ENCODE measurements at places on chromosomes 2 and 18.

- no peak for DNase-seq
Measured at GRCh38 chr2:27772804-27773203, 1.3 kb downstream of the MRPL33 start.

DNA sequence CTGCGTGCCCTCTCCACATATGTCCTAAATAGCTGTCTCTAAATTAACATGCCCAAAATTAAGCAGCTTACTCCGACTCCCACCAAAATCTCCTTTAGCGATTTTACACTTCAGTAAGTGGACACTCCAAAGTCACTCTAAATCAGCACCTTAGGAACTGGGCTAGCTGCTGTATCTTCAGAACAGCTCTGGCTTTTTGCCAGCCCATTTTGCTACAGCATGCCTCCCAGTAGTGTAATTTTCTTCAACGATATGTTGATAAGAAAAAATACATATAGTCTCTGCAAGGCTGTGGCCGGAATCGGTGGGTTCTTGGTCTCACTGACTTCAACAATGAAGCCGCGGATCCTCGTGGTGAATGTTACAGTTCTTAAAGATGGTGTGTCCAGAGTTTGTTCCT, 291.8 kb upstream of the RGPD4 start:
- DNase-seq, result no peak

DNA sequence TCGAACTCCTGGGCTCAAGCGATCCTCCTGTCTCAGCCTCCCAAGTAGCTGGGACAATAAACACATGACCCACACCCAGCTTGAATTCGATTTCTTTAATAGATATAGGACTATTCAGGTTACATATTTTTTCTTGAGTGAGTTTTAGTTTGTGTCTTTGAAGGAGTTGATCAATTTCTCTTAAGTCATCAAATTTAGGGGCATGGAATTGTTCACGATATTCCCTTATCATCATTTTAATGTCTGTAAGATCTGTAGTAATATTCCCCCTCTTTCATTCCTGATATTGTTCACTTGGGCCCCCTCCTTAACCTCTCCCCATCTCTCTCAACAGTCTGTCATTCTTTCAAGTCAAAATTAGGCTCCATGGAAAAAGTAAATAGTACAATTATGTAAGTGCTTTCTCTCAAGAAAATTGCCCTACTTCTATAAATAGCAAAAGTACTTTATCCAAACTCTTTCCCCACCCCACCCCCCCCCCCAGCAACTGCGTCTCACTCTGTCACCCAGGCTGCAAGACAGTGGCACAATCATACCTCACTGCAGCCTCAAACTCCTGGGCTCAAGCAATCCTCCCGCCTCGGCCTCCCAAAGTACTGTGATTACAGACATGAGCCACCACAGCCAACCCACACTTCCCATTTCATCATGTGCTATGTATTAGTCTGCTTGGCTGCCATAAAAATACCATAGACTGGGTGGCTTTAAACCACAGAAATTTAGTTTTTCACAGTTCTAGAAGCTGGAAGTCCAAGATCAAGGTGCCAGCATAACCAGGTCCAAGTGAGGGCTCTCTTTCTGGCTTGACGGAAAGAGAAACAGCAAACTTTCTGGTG, 20.1 kb downstream of the WDR33 start:
- no peak for DNase-seq

GRCh38 chr2:1784087-1784486, 39.8 kb upstream of the PXDN start:
- DNase-seq, result no peak

DNA sequence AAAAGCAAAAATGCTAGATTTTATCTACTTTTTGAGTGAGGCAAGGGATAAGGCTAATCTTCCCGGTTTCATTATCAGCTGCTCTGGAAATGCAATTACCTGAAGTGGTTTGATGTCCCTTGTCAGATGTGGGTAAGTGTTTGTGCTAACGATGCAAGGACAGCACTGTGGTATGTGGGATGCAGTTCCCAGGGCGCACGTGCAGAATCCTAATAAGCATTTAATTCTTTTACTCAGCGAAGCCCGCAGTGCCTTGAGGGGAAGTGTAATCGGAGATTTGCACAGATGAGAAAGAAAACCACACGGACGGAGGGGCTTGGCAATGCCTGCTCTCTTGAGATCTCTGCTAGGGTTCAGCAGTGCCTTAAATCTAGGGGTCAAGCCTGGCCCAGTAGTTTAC, 108.5 kb upstream of the LYPD6 start:
- no peak for DNase-seq

GRCh38 chr18:55337908-55338521, 250.0 kb downstream of the TCF4 start:
- peak; percentile 74 for DNase-seq

DNA sequence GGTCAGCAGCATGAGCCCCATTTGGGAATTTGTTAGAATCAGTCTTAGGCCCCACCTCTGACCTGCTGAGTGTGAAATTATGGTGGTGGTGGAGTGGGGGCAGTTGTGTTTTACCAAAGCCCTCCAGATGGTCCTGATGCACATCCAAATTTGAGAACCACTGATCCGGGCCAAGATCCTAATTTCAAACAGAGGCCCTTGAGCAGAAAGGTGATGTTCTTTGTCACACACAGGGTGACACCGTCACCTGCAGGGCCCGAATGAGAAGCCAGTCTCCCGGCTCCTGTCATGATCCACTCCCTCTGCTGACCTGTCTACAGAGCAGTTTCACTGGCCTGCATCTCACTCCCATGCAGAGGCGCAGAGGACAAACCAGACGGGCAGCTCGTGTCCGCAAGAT, 129.9 kb downstream of the TRIM43 start:
- DNase-seq, result no peak

- DNase-seq, result no peak
Measured at GRCh38 chr2:198098918-198099317, 294.5 kb downstream of the PLCL1 start.

- DNase-seq, result no peak
Measured at GRCh38 chr2:46557788-46558187, 78.4 kb downstream of the TMEM247 start.

- no peak for DNase-seq
Measured at GRCh38 chr2:237556773-237557632, 9.4 kb upstream of the PRLH start.

DNA sequence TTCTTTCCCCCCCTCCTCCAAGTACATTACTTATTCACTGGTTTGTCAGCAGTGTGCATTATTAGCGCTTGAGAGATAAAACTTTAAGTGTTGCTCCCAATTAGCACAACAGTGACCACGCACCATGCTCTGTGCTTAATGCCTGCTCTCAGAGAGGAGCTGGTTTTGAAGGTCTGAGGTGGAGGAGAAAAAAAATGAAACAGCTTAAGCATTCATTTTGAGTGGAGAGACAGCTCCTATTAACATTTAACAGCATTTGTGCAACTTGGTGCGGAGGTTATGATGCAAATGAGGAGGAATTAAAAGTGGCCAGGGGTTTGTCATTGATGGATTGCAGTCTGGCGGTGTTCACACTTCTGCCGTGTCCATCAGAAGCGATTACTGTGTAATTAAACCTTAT, 141.8 kb downstream of the FIGN start:
- no peak for DNase-seq

DNA sequence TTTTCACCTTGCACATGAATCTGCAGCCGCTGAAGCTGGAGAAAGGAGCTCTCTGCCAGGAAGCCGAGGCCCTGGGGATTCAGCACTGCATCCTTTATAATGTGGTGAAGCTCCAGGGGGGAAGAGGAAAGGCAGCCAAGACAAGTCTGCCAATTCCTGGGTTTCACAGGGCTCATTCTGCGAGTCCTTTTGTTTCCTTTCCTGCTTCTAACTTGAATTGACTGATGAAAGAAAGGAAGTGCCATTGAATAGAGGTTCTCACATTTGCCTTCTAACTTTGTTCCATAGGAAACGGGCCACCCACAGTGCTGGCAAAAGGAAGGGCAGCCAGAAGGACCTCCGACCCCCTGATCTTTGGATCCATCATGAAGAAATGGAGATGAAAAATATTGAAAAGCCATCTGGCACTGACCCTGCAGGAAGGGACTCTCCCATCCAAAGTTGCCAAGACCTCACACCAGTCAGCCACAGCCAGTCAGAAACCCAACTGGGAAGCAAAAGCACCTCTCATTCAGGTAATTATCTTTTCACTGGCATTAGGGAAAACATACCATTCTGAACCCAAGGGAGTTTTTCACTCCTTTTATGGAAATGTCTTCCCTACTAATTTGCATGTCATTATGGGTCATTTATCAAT, 765.4 kb downstream of the MBD2 start:
- DNase-seq, result peak; percentile 32

GRCh38 chr2:35933031-35933430, 422.5 kb upstream of the CRIM1 start:
- DNase-seq, result no peak

DNA sequence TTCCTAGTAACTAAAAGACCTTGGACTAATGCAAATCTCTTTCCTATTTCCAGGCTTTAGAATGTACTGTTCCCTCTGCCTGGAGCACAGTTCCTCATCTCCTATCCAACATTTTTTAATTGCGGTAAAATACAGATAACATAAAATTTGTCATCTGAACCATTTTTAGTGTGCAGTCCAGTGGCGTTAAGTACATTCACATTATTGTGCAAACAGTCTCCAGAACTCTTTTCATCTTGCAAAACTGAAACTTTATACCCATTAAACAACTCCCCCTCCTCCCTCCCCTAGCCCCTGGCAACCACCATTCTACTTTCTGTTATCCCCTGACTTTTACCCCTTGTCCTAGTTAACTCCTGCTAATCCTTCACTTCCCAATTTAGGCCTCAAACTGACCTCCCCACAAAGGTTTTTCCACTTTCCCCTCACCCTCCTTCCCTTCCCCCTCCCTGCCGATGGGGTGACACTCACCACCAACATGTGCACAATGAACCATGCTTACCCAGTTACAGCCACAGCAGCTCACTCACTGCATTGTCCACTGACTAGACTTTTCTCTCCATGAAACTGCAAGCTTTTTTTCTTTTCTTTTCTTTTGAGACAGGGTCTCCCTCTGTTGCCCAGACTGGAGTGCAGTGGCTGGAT, 54.8 kb downstream of the KIAA2012 start:
- no peak for DNase-seq

GRCh38 chr2:222309361-222309760, 10.6 kb upstream of the PAX3 start:
- DNase-seq, result no peak

GRCh38 chr2:24977631-24978030, 5.9 kb upstream of the DNAJC27 start:
- DNase-seq, result no peak

DNA sequence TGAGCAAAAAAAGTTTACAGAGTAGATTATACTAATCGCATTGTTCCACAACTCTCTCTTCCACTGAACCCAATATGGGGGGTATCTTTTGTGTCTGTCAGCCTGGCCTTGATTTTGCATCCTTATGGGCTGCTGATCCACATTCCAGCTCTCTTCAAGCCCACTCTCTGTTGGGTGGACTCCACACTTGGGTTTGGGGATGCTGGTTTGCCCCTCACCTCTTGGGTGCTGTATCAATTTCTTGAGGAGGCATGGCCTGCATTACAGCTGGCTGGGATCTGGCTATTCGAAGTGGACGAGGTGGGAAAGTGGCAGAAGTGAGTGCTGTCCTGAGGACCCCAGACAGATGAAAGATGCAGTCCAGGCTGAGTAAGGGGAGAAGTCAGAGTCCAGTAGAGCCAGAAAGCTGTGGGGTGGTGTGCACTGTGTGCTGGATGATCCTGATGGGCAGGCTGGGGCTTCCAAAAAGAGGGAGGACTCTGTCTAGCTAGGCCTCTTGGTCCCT, 141.4 kb downstream of the CAPN13 start:
- no peak for DNase-seq

GRCh38 chr2:42916324-42916723, 123.9 kb upstream of the HAAO start:
- DNase-seq, result no peak

- DNase-seq, result peak; percentile 20
Measured at GRCh38 chr18:58998401-58999203, 133.9 kb downstream of the ZNF532 start.

GRCh38 chr2:58571181-58571852, 330.2 kb upstream of the FANCL start:
- DNase-seq, result peak; percentile 1

DNA sequence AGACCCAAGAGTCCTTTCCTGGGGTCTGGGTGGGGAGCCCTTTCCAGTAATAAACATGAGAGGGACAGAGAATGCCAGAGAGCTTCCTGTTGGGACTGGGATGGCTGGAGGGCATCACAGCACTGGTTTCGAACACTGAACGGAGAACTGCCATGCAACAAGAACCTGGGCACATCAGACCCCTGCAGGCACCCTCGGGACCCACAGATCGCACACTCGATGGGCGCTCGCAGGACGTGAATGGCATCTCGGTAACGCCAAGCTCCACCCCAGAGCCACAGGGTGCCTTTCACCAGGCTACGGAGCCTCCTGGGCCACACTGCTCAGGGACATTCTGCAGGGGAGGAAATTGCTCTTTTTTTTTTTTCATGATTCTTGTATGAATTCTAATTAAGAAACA, 25.1 kb downstream of the SLC66A2 start:
- no peak for DNase-seq

DNA sequence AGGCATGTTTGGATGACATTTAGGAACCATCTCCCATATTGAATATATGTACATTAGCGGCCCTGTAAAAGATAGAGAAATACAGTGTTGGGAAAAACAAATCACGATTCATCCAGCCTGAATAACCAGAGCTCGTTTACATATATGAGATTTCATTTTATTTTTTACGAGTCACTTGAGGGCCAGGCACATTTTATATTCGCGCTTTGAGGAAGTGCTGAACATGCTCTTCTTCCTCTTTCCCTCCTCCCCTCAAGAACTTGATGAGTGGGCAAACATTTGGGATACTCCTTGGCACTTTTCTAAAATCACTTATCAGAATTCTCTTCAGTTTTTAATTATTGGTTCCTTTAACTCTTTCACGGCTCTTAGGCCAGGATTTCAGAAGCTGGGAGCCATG, 268.0 kb upstream of the TANK start:
- no peak for DNase-seq

GRCh38 chr2:211359347-211359746, 802.9 kb downstream of the CPS1 start:
- no peak for DNase-seq

DNA sequence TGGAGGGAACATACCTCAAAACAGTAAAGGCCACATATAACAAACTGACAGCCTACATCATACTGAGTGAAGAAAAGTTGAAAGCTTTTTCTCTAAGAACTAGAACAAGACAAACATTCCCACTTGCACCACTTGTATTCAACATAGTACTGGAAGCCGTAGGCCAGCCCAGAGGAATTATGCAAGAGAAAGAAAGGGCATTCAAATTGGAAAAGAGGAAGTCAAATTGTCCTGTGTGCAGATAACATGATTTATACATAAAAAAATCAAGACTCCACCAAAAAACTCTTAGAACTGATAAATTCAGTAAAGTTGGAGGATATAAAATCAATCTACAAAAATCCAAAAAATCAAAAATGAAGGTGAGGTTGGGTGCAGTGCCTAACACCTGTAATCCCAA, 8.0 kb upstream of the KDM3A start:
- no peak for DNase-seq

GRCh38 chr2:7206111-7206810, 289.0 kb downstream of the RNF144A start:
- DNase-seq, result no peak

- no peak for DNase-seq
Measured at GRCh38 chr18:52278191-52278590, 61.8 kb upstream of the DCC start.

GRCh38 chr2:237942513-237942899, 24.3 kb upstream of the UBE2F start:
- no peak for DNase-seq

GRCh38 chr2:101307950-101308431, 510 bp downstream of the RNF149 start:
- DNase-seq, result peak; percentile 60

- DNase-seq, result no peak
Measured at GRCh38 chr2:108092886-108093285, 106.6 kb downstream of the SLC5A7 start.

- DNase-seq, result no peak
Measured at GRCh38 chr2:48712151-48712550, 43.4 kb downstream of the LHCGR start.

Measured in C1 segment of cervical spinal cord (tissue), 14 donors.